NCI-H526 treated with DMSO at 0.1 percent for 48 hours (cell line): ENCODE measurements at places on chromosomes 4 and X.
A peak's percentile ranks its signal among the peaks of the same experiment; 100 is the strongest.

GRCh38 chr4:81494031-81494431, 22.3 kb upstream of the RASGEF1B start:
- DNase-seq, result no peak

- DNase-seq, result no peak
Observed at GRCh38 chrX:139058831-139059495, 347.4 kb upstream of the FGF13 start.

GRCh38 chrX:36510736-36511135, 497.4 kb upstream of the FAM47C start:
- DNase-seq, result no peak

- no peak for DNase-seq
Observed at GRCh38 chr4:166174717-166175490, 301.9 kb downstream of the TLL1 start.

GRCh38 chr4:124173912-124174311, 538.6 kb downstream of the ANKRD50 start:
- DNase-seq, result no peak

DNA sequence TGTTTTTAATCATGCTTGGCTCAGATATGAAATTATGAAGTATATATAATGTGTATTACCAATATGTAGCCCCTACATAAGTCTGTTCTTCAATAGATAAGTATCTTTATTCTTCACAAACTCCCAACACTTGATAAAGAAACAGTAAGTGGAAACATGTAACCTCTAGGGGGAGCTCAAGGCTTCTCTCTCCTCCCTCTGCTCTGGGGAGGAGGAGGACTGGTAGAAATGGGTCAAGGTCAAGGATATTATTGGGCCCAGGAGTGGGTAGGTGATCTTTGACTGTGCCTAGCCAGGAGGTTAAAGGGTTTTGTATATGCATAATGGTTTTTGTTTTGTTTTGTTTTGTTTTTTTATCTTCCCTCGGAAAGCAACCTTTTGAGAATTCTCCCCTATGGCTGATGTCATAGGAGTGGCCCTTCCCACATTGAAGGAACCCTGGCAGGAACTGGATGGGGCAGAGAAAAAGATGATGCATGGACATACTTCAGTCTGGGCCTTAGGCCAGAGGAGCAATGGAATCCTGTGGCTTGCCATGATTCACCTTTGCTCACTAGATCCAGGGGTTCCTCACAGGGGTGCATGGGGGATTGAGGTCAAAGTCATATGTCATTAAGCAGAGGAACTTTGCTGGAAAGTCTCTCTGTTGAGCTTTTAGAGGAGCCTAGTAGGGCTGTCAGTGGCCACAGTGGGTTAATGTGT, 460.3 kb downstream of the MID1IP1 start:
- peak; percentile 28 for DNase-seq

DNA sequence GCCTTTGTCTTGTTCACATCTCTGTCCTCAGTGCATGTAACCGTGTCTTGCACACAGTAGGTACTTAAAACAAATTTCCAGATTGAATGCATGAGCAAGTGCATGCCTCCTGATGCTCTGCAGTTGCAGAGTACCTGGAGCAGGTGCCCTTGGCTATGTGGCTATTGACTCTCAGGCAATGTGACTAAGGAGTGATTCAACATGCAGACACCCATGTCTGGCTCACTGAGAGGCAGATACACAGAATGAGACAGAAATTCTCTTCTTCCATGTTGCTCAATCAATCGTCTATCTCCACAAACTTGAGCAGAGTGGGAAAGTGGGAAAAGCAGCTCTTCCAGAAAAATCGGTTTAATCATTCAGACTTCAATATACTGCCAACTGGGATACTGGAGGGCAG, 111.0 kb downstream of the CHRDL1 start:
- no peak for DNase-seq

DNA sequence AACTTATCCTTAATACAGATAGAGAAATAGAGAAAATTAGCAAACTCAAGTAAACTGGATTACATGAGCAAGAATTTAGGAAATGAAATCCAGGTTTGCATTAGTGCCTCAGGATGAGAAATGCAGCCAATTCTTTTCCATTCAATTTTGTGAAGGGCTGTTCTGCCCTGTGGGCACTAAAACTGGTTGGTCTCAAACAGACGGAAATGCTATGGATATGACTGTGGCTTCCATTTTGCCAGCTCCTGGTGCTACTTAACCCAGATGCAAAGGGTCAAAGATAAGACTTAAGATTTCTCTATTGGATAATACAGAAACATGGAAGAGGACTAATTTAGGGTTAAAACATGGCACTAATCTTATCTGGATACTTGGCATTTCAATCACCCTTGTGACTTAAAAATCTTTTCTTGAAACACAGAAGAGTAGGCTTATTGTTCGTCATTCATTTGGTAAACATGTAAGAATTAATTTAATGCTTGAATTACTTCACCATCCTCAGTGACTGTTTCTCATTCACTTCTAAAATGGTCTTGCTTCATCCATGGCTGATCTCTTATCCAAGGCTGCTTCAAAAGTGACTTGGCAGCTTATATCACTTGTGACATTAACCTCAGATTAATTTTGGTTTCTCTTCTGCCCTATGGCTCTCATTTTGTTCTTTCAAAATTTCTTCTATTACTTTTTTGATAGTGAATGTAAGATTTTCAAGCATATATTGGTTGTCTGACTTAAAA, 1008.7 kb downstream of the GLUD2 start:
- DNase-seq, result no peak

GRCh38 chr4:154329939-154330338, 161.7 kb downstream of the DCHS2 start:
- DNase-seq, result no peak

DNA sequence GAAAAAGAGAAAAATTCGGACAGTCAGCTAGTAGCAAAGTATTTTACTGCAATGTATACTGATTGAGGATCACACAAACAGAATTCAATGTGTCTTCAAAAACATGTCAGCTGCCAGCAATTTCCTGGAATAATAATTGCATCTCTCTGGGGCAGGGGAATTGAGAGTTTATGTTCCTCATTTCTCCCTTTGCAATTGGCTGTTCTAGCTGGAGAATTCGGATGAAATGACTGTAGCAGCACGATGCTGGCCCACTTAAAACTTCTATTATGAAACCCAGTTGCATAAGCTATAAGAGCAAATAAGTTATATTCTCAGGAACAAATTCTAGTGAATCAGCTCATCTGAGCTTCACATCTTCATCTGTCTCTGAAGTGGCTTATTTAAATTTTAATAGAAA, 99.9 kb upstream of the CPEB2 start:
- DNase-seq, result no peak

- no peak for DNase-seq
Observed at GRCh38 chr4:94519019-94519418, 67.3 kb downstream of the PDLIM5 start.

GRCh38 chrX:104679175-104679574, 113.2 kb downstream of the IL1RAPL2 start:
- DNase-seq, result no peak

GRCh38 chr4:8427761-8428287, 12.7 kb downstream of the ACOX3 start:
- DNase-seq, result no peak

- DNase-seq, result no peak
Observed at GRCh38 chr4:76234679-76235044, 16.9 kb upstream of the FAM47E start.

DNA sequence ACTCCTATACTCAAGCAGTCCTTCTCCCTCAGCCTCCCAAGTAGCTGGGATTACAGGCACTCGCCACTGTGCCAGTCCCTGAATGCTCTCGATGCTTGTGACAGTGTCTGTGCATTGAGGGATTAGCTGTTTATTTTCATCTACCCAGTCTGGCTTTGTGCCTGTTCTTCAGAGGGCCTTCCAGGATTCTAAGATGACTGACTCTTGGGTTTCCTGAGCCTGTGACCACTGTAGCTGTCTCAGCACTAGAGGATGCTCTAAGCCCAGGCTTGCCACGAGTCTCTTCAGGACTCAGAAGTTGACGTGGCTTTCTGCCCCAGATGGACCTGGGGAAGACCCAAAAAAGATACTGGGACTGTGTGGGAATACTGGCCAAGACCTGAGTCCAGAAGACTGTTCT, 201.4 kb downstream of the ARHGAP10 start:
- DNase-seq, result no peak

- DNase-seq, result no peak
Observed at GRCh38 chrX:122113376-122113775, 1066.0 kb downstream of the GLUD2 start.

DNA sequence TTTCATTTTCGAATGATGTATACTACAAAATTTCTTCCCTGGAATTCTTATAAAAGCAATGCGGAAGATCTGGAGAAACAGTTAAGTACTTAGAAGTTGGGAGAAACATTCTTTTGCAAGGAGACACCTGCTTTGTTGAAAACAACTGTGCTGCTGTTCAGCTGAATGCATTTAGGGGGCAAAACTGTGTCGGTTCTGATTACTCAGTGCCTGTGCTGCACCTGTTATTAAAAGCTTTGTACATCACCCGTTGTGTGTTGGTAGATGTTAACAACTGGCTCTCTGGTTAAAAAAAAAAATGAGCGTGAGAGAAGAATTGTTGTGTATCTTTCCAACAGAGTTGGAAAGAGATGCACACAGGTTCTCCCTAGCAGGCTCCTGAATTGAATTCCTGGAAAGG, 184.1 kb upstream of the HHIP start:
- DNase-seq, result no peak

GRCh38 chr4:88040707-88041106, 33.3 kb downstream of the PKD2 start:
- DNase-seq, result no peak

- DNase-seq, result no peak
Observed at GRCh38 chr4:142776026-142776425, 70.1 kb downstream of the INPP4B start.

DNA sequence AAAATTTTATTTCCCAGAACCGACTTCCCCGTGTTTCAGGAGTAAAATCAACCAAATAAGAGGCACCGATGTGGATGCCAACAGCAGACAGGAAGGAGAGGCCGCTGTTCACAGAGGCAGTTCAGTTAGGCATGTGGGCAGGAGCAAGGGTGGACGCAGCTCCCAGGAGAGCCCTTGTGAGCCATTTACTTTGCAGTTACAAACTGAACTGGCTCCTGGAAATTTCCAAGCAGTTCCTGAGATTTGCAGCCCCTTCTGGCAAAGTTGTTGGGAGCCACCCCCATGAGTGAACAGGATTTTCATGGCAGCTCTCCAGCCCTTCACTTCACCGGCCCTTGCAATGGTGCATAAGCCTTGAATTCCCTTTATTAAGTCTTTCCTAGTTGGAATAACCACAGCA, 189.1 kb downstream of the AFAP1 start:
- DNase-seq, result no peak

- no peak for DNase-seq
Observed at GRCh38 chr4:103496800-103497199, 223.0 kb downstream of the TACR3 start.

- DNase-seq, result no peak
Observed at GRCh38 chrX:132757066-132757623, 201.3 kb downstream of the HS6ST2 start.

DNA sequence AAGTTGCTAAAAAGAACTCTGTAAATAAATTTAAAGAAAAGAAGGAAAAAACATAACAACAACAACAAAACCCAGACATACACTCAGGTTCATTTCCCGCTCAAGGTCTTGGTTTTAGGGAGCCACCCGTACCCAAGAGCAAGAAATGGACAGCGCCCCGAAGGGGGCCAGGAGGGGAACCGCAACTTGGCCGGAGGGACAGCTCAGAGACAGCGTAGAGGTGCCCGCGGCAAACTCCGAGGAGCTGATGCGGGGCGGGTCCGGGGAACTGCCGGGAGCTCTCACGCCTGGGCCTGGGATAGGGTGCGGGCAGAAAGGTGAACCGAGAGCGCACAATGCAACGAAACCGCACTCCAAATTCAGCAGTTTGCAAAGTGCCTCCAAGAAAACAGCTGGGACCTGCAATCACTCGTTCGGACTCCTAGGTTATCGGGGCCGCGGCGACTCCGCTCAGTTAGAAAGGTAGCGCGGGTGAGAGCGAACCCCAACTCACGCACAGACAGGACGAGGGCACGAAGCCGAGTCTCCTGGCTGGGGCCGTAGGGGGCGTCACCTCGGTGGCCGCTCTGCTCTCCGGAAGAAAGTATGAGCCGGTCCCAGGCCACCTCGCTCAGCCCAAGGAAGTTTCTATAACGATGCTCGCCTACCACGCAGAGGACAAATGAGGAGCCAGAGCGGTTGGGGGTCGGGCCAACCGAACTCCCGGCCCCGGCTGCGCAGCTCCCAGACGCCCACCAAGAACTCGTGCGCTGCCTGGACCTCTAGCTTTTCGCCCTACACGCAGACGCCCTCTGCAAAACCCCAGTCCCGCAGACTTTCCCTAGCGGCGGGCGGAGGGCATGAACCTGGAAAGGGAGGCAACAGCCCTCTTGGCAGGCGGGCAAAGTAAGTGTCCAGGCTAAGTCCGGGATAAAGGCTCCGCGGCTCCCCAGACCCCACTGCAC, 1.4 kb downstream of the NDNF start:
- DNase-seq, result no peak
